NCI-H774 (cell line): ENCODE measurements at places on chromosomes 12 and 14.

- no peak for DNase-seq
These were observed 24.9 kb downstream of the NAV3 start for GRCh38 chr12:77855548-77855947.

GRCh38 chr14:20631880-20632389 lies 9.6 kb downstream of the OR6S1 start:
- no peak for DNase-seq

- DNase-seq: no peak
These were observed 8.3 kb upstream of the STAC3 start for GRCh38 chr12:57258977-57259970.

DNA sequence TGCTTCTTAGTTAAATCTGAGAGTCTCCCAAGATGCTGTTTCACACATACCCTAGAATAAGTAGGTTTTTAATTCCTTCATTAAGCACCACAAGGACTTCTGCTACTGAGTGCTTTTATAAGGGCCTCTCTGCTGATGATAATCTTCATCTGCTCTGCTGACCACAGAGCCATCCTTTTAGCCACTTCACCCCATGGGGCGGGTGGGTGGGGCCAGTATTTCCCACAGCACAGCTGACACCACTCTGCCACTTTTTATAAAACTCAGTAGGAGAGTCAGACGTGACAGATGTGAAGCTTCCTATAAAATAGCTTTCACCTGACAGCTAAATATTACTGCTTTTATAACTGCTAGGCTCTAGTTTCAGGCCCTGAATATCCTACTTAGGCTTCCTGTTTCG lies 20.3 kb downstream of the FCF1 start:
- no peak for DNase-seq

- no peak for DNase-seq
These were observed 6.4 kb downstream of the NGB start for GRCh38 chr14:77264466-77265186.

DNA sequence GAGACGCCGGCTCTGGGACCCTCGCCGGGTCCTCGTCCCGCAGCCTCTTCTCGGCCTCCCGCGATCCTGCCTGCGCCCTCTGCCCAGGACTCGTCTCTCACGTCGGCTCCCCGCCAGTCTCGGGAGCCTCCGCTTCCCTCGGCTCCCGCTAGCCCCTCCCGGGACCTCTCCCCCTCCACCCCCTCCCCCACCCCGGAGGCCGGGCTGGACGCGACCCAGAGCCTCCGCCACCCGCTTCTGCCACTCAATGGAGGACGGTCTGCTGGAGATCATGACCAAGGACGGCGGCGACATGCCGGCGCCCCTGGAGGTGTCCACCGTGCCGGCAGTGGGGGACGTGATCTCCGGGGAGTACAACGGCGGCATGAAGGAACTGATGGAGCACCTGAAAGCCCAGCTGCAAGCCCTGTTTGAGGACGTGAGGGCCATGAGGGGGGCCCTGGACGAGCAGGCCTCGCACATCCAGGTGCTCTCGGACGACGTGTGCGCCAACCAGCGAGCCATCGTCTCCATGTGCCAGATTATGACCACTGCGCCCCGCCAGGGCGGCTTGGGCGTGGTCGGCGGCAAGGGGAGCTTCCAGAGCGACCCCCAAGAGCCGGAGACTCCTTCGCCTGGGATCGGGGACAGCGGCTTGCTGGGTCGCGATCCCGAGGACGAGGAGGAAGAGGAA lies 568 bp downstream of the CCDC184 start:
- no peak for DNase-seq

DNA sequence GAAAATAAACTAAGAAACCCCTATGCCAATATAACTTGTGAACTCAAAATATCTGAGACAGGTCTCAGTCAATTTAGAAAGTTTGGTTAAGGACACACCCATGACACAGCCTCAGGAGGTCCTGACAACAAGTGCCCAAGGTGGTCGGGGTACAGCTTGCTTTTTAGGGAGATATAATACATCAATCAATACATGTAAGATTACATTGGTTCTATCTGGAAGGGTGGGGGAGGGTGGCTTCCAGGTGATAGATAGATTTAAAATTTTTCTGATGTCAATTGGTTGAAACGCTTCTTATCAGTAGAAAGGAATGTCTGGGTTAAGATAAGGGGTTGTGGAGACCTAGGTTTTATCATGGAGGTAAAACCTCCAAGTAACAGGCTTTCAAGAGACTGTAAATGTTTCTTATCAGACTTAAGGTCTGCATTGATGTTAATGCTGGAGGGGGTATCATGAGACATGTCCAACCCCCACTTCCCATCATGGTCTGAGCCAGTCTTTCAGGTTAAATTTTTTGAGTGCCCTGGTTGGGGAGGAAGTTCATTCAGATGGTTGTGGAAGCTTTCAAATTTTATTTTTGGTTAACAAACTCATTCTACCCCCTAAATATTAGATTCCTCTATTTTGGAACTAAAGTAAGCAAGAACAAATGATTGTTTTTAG lies 82.0 kb upstream of the RASSF8 start:
- DNase-seq: no peak

GRCh38 chr12:913919-914698 lies 35.4 kb downstream of the RAD52 start:
- no peak for DNase-seq

GRCh38 chr12:65004270-65004669 lies 116.8 kb downstream of the WIF1 start:
- no peak for DNase-seq

GRCh38 chr12:47812797-47813510 lies 6.7 kb downstream of the HDAC7 start:
- DNase-seq: no peak

GRCh38 chr14:44339231-44339630 lies 167.9 kb downstream of the FSCB start:
- DNase-seq: no peak

DNA sequence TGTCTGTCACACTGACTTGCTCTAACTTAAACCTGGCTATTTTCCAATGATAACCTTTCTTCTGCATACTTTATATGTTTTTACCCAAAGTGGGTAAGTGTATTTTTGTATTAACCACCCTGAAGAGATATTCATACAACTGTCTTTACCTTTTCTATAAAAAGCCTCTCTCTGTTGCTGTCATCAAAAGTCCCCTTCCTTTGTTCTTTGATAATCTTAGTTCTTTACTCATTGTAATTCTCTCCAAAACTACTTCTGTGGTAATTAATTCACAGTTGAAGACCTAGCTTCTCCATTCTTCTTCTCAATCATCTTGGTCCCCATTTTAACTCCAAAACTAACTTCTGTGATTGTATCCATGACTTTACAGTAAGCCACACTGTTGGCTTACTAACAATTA lies 479.7 kb upstream of the MGAT4C start:
- DNase-seq: no peak

GRCh38 chr12:62629971-62630739 lies 163.5 kb downstream of the MON2 start:
- no peak for DNase-seq

- no peak for DNase-seq
These were observed 40.0 kb upstream of the SLC2A13 start for GRCh38 chr12:40145896-40146295.

- DNase-seq: no peak
These were observed 12.4 kb downstream of the DPF3 start for GRCh38 chr14:72881543-72881942.

GRCh38 chr12:23906329-23906728 lies 43.1 kb downstream of the SOX5 start:
- DNase-seq: no peak

GRCh38 chr12:79329933-79330332 lies 360.8 kb downstream of the PAWR start:
- no peak for DNase-seq
